Neuronal stem cell (in vitro differentiated cells): ENCODE measurements at places on chromosomes 5 and 9.

- no peak for DNase-seq
- H3K27ac ChIP-seq: no peak overlapping the region
- no peaks in the 10 kb centered on the region for H3K27me3 ChIP-seq
- H3K4me1 ChIP-seq: no peaks in the 10 kb centered on the region
- H3K36me3 ChIP-seq: no peaks in the 10 kb centered on the region
- no peak overlapping the region for H3K4me3 ChIP-seq
Observed at GRCh38 chr5:113036826-113037225, 60.2 kb downstream of the DCP2 start.

GRCh38 chr5:147957901-147958300 is 51.6 kb upstream of the C5orf46 start:
- no peak overlapping the region for H3K27ac ChIP-seq
- H3K27me3 ChIP-seq: no peaks in the 10 kb centered on the region
- no peaks in the 10 kb centered on the region for H3K4me1 ChIP-seq
- no peaks in the 10 kb centered on the region for H3K36me3 ChIP-seq
- DNase-seq: no peak
- no peak overlapping the region for H3K4me3 ChIP-seq

GRCh38 chr5:99936911-99937310 is 598.3 kb upstream of the FAM174A start:
- no peak overlapping the region for H3K27ac ChIP-seq
- no peak overlapping the region for H3K4me3 ChIP-seq
- H3K36me3 ChIP-seq: no peaks in the 10 kb centered on the region
- no peaks in the 10 kb centered on the region for H3K4me1 ChIP-seq

- H3K4me1 ChIP-seq: no peaks in the 10 kb centered on the region
- no peak for DNase-seq
Observed at GRCh38 chr5:177230660-177231059, 72.9 kb downstream of the RAB24 start.

DNA sequence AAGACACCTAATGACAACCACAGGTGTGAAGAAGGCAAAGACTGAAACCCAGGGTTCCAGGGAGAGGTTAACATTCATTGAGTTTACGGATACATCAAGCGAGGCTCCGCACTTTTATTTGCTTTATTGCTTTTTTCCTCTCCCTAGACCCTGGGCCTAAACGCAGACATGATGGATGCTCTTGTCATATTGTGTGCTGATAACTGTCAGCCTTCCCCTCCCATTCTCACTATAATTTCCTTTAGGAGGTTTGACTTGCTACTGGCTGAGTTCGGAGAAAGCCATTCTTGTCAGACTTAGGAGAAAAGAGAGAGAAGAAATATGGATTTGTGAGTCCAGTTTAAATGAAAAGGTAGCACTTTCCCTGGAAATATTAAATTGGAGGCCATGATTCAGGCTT is 471.6 kb downstream of the DNAH5 start:
- H3K36me3 ChIP-seq: no peaks in the 10 kb centered on the region
- no peak overlapping the region for H3K27ac ChIP-seq
- H3K4me1 ChIP-seq: no peaks in the 10 kb centered on the region
- H3K27me3 ChIP-seq: no peaks in the 10 kb centered on the region
- H3K4me3 ChIP-seq: no peak overlapping the region

DNA sequence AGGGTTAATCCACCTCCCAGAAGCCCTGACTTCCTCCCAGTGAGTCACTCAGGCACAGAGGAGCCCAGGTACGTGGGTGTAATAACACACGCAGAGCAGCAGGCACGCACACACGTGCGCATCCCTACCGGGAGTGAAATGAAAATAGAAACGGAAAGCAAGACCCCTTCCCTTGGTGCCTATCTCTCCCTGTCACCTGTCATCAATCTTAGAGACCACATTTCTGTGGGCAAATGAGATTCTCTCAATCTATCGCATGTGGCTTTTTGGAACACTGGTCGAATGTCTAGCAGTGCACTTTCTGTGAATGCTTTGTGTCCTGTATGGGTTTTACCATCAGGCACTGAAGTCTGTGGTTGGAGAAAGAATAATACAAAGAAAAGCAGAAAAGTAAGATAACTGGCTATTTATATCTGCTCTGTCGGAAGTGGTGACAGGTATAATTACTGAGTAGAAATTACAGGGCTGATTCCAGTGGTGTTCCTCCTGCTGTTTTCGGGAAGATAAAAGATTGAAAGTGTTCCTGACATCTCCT is 137.7 kb upstream of the GRIA1 start:
- H3K27me3 ChIP-seq: no peaks in the 10 kb centered on the region
- H3K4me3 ChIP-seq: no peak overlapping the region
- no peak for DNase-seq
- H3K27ac ChIP-seq: no peak overlapping the region
- no peaks in the 10 kb centered on the region for H3K36me3 ChIP-seq

- no peak overlapping the region for H3K27ac ChIP-seq
- no peaks in the 10 kb centered on the region for H3K27me3 ChIP-seq
- DNase-seq: no peak
- H3K4me3 ChIP-seq: no peak overlapping the region
- peaks cover 10% of the 10 kb centered on the region for H3K4me1 ChIP-seq
Observed at GRCh38 chr5:97542469-97542868, 359.4 kb upstream of the RIOK2 start.

- H3K4me1 ChIP-seq: no peaks in the 10 kb centered on the region
- no peak overlapping the region for H3K4me3 ChIP-seq
- no peaks in the 10 kb centered on the region for H3K36me3 ChIP-seq
- DNase-seq: no peak
- H3K27ac ChIP-seq: no peak overlapping the region
Observed at GRCh38 chr9:90180381-90180780, 462.2 kb downstream of the DIRAS2 start.

GRCh38 chr5:52987711-52988331 is 1.3 kb upstream of the ITGA2 start:
- no peak overlapping the region for H3K4me3 ChIP-seq
- no peaks in the 10 kb centered on the region for H3K36me3 ChIP-seq
- no peak for DNase-seq
- peaks cover 15% of the 10 kb centered on the region for H3K27me3 ChIP-seq
- no peak overlapping the region for H3K27ac ChIP-seq

DNA sequence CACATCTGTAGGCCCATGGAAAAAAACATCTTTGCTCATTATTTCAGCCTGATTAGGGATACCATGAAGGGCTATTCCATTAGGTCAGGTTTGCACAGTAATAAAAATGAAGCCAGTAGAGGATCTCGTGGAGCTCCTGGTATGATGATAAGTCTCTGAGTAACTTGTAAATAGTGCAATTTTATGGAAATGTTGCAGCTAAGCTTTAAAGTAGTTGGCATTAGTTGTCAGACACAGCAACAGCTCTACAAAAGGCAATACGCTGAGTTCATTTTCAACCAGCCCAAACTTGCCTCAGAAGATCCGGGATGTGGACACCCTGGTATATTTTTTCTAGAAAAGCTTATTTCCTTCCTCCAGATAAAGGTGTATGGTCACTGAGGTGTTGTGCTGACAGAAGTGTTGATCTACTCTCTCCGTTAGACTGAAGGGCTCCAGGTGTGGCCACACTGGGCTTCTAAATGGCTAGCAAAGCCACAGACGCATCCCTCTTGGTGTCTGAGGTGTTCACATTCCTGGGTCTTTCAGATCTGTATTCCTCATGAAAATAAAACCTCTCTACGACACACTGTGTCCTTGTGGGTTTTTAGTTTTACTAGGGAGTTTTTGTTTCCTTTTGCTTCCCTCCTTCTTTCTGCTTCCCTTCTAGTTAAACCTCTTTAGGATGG is 141.6 kb downstream of the GHR start:
- no peak for DNase-seq
- H3K4me3 ChIP-seq: no peak overlapping the region

DNA sequence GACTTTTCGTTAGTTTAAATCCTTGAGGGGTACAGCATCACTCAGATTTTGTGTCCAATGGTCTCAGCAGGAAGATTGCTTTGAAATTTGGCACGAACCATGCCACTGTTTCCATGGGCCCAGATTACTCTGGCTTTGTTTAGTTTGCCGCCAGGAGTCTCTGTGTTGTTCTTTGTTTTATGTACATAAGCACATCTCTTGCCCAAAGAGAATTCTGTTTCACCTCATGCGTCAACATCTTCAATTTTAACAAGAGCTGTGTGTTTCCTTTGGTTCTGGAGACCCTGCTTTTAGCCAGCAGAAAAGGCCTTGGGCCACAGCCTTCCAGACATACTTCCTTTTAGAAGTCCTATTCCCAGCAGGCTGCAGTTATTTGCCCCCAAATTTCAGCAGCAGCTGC is 62.4 kb downstream of the TNPO1 start:
- peaks cover 98% of the 10 kb centered on the region for H3K36me3 ChIP-seq
- no peak for DNase-seq
- no peak overlapping the region for H3K4me3 ChIP-seq
- H3K27me3 ChIP-seq: no peaks in the 10 kb centered on the region
